ENCODE measurements at places on chromosomes 16 and 17.

- DNase-seq = no peak
Observed at GRCh38 chr17:72599891-72600290, 479.1 kb downstream of the SOX9 start.

- DNase-seq = no peak
Observed at GRCh38 chr16:20871941-20872815, 28.0 kb downstream of the DCUN1D3 start.

DNA sequence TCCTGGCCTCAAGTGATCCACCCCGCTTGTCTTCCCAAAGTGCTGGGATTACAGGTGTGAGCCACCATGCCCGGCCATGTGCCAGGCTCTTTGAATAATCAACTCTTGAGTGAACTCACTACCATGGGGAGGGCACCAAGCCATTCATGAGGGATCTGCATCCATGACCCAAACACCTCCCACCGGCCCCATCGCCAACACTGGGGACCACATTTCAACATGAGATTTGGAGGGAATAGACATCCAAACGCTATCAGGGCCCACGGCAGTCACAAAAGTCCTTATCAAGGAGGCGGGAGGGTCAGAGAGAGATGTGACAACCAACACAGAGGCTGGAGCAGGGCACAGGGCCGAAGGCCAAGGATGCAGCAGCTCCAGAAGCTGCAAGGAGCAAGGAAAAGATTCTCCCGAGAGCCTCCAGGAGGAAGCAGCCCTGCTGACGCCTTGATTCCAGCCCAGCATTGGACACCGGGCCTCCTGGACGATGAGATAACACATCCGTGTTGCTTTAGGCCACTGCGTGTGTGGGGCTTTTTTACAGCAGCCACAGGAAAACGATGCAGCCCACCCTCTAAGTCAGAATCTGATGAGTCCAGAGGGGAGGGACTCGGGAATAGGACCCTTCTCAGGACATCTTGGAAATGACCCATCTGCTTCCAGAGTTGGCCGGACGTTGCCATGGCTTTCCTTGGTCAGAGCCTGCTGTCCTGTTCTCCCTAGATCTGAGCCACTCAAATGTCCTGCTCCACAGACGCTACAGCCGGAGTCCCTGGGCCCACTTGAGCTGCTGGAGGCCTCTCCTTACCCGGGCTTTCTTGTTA, 47.3 kb upstream of the CMIP start:
- no peak for DNase-seq

GRCh38 chr17:36107660-36108059, 4.0 kb downstream of the CCL4 start:
- no peak for DNase-seq

DNA sequence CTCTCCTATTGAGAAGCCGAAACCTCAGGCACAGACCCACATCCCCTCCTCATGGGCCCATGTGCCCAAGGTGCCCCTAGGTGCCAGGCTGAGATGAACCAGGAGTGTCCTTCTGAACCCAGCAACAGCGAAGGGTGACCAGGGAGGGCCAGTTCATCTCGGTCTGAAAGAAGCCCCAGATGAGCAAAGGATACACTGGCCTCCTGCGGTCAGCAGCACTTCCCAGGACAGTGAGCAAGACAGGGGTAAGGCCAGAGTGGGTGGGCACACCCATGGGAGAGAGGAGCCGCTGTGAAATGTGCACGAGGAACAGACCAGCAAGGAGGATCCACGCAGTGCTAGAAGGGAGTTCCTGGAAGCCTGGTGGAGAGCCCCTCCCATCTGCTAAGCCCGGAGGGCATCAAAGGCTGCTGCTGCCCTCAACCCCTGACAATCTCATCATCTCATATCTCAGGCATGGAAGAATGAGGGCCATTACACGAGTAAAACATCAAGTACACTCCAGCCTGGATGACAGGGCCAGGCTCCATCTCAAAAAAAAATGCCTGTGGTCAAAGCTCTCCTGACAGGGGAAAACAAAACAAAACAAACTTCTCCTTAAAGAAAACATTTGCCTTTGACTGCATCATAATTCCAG, 3.3 kb upstream of the HBZ start:
- DNase-seq = no peak

DNA sequence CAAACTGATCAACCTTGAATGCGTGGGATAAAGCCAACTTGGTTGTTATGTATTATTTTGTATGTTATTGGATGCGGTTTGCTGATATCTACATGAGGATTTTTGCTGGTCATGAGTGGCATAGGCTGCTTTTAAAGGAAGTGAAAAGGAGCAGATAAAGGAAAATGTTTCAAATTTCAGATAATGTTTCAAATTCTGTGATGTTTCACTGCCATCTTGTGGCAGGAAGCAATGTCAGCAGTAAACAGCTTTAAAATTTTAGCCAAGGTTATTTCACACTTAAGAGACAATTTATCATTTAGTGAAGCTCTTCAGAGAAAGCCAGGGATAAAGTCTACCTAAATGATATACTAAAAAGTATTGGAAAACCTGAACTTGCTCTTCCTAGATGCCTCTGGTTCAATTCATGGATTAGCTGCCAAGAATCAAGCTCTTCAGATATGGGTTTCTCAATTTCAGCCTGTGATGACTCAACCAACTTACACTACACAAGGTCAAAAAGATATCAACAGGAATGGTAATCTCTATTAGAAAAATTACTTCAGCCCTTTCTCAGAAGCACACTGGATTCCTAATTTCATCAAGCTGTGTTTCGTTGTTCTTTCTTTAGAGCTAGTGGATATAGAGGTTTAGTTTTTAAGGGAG, 136.0 kb upstream of the C17orf78 start:
- DNase-seq = no peak

GRCh38 chr17:57294629-57295501, 38.5 kb downstream of the MSI2 start:
- DNase-seq = no peak

GRCh38 chr16:63458846-63459245, 1422.6 kb upstream of the CDH8 start:
- no peak for DNase-seq

- no peak for DNase-seq
Observed at GRCh38 chr16:85293904-85294642, 181.8 kb upstream of the CIBAR2 start.

DNA sequence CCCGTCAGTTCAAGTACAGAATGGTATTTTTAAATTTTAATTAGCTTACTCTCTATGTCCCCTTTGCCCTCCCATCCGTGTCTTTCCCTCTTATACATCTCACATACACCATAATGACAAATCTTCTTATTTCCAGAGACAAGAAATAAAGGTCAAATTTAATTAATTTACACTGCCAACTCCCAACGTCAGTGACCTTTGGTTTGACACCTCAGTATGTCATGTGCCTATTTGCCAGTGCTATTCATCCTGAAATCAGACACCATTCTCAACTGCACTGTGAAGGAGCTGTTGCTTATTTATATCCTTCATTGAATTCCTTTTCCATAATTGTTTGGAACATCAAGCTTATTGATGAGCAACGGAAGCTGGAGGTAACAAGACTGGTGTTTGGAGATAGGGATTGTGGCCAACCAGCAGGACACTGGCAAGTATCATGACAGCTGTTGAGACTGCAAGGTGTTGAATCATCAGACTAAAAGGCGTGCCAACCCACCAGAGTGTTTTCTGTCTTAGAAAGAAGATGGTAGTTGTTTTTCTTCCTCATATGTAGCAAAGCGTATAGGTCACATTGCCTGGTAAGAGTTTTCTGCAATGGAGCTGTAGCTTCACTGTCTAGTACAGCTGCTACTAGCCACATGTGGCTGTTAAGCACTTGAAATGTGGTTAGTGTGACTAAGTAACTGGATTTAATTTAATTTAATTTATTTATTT, 12.5 kb downstream of the CALCOCO2 start:
- no peak for DNase-seq

DNA sequence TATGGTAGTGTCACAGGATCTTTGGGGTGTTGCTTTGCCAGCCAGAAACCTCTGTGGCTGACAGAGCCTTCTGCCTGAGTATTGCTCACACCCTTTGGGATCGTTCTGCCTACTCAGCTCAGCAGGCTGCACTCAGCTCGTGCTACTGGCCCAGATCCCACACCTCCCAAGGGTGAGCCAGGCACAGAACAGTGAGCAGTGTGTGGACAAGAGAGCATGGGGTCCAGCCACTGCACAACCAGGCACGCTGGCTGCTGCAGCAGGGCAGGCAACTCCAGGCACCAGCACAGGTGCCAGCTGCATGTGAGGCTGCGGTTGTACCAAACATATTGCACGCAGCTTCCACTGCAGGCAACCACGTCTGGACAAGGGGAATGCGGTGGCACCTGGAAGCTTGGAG, 84.9 kb downstream of the CYB561 start:
- DNase-seq = no peak

DNA sequence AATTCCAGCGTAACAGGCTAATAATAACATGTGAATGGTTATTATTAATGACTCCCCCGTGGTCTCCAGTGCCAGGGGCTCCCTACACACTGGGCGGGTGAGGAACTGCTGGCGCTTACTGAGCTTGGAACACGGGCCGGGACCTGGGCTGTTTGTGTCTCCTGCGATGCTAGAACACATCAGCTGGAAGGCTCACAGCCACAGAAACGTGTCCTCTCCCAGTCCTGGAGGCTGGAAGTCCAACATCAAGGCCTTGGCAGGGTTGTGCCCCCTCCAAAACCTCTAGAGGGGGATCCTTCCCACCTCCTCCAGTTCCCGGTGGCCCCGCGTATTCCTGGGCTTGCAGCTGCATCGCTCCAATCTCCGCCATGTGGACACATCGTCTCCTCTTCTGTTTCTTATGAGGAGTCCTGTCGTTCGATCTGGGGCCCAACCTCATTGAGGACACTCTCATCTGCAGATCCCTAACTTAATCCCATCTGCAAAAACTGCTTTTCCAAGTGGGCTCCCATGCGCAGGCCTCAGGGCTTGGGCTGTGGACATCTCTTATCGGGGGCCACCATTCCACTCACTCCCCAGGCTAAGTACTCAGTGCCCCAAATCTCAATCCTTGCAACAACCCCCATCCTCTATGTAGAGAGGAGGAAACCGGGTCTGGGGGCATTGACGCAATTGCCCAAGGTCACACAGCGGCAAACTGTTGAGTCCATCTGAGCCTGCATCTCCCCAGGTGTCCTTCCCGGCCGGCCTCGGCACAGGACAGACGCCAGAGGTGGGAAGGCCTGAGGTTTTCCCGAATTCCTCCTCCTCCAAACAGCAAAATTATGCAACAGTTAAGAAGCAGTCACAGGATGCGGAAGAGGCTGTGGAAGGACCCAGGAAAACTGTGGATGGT, 193.9 kb downstream of the IRF8 start:
- no peak for DNase-seq

DNA sequence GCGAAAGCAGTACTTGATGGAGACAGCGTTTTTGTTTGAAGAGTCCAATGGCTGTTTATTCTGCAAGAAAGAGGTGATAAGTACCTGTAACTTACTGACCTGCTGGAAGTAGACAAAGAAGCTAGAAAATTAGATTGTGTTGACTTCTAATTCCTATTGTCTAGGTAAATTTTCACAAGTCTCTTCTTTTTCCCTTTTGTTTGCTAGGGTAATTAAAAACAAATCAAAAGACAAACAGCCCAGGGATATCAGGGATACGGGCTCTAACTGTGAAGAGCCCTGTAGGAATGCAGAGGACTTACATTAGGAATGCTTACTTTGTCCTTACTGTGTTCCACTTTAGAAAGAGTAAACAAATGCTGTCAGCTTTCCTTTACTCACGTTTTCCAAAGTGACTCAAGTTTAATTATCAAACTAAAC, 7.0 kb downstream of the PSME3IP1 start:
- no peak for DNase-seq

GRCh38 chr17:71845337-71845736, 275.5 kb upstream of the SOX9 start:
- no peak for DNase-seq

GRCh38 chr17:31224366-31224765, 72.7 kb downstream of the OMG start:
- no peak for DNase-seq

DNA sequence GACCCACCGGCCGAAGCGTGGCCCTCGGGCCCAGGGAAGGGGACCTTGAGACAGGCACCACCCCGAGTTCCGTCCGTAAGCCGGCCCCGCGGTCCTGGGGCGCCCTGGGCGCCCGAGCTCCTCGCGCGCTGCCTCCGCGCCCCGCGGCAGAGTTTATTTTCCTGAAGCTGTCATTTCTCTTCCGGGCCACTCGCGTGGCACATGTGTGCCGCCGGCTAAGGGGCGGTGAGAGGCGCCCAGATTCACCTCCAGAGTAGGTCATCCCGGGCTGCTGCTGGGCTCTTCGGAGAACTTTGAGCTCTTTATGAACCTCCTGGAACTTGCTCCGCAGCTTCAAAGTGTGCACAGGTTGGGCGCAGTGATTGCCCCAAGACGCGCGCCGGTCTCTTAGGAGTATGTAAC, 489 bp downstream of the ZC3H18 start:
- DNase-seq = no peak

GRCh38 chr17:43445009-43445589, 38.7 kb upstream of the DHX8 start:
- no peak for DNase-seq

DNA sequence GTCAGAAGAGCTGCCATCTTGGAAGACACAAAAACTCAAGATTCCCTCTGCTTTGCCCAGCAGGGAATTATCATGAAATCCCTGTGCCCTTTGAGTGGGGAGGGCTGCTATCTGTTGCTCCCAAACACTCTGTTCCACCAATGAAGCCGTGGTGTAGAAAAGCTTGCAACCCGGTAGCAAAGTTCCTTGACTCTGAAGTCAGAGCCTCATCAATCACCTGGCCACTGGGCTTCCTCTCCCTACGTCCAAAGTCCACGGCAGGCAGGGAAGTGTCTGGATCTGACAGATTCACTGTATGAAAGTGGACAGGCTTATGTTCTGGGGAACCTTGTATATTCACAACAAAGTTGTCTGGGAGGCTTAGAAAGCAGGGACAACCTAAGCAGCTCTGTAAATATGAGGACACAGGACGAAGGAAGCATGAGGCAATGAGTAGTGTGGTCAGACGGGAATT, 343.3 kb downstream of the SLC39A11 start:
- no peak for DNase-seq

GRCh38 chr17:44902135-44902760, 3.0 kb upstream of the EFTUD2 start:
- DNase-seq = no peak

DNA sequence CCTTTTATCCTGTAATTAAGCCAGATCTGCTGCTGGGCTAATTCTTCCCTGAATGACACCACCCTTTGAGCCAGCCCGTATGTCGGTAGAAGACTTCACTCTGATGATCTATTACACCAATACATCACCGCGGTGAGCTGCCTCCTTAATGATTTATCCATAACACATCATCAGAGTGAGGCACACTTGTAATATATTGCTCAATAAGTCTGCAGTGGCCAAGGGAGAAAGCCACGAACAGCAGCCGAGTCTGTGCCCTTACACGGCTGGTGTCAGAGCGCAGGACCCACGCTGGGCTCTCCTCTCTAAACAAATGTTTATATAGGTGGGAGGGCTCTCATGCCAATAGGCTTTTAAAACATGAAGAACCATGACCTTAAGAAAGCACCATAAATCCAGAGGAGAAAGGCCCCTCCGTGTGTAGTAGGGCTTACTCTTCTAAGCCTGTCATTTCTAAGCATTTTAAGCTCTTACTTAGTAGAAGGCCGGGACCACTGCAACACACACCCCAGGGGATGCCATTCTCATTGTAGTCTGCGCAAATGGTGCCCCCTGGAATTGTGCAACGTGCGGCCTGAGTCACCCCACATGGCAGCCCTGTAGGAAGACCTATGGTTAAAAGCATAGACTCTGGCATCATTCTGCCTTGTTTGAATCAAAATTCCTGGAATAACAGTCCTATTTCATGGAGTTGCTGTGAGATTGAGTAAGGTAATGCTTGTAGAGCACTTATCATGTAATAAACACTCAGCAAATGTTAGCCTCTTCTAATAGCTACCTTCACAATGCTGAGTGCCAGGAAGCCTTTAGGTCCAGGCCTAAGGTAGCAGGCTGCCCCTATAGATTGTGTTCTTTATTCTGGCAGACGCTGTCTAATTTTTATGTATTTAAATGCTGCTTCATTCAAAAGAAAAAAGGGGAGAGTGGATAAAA, 26.1 kb downstream of the MRPS23 start:
- no peak for DNase-seq

Data from activated CD4-positive, CD25-positive, alpha-beta regulatory T cell (primary cell).